ENCODE measurements at places on chromosomes 12 and 14.

GRCh38 chr12:64706306-64706705, 52.9 kb downstream of the GNS start:
- no peak for DNase-seq

DNA sequence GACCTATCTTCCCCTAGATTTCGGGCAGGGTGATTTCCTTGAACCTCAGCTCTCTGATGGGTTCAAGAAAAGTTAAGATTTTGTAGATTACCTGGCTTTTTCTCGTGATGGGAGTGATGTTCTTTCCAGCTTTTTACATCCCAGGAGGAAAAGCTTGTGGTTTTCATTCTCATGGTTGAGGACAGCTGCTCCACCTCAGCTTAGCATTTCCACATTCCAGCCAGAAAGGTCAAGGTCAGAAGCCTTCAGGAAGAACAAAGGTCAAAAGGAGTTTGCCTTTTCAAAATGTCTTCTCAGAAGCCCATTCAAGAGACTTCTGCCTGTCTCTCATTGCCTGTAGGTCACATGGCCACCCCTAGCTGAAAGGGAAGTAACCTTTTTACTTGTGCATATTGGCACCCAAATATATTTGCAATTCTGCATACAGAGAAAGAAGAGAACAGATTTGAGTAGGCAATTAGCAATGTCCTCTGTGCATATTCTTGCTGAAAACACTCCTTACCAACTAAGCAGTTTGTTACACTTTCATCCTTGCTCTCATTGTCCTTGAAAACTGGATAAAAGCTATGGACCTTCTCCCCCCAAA, 6.6 kb upstream of the ADGRD1 start:
- DNase-seq, result no peak

DNA sequence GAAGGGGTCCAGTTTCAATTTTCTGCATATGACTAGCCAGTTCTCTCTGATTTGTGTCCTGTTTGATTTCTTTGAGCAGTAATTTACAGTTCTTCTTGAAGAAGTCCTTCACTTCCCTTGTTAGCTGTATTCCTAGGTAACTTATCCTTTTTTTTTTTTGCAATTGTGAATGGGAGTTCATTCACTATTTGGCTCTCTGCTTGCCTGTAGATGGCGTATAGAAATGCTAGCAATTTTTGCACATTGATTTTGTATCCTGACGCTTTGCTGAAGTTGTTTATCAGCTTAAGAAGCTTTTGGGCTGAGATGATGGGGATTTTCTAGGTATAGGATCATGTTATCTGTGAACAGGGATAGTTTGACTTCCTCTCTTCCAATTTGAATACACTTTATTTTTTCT, 77.6 kb upstream of the NID2 start:
- no peak for DNase-seq

GRCh38 chr12:61985830-61986229, 274.4 kb upstream of the USP15 start:
- no peak for DNase-seq

DNA sequence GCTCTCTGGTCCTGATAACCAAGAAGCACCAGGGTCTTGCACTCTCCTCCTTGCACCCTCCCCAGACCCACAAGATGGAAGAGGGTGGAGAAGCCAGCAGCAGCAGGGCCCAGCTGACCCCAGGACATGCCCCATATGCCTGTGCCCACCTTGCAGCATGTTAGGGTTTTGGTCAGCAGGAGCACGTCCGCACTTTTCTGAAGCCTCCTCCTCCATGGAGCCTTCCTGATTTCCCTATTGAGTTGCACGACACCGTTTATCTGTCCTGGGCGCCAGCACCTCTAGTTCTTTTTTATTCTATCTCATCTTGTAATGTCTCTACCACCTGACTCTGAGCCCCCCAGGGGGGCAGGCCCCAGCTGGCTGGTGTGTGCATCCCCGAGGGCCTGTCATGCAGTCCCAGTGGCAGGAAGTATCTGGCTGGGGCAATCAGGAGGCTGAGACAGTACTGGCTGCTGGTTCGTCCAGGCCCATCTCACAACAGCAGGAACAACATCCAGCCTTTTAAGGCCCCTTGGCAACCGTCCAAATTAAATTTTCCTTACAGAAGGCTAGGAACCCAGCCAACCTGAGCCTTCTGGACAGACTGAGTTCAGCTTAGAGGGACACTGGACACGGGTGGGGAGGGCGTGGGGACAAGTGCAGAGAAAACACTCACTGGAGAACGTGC, 39.6 kb downstream of the CCDC85C start:
- DNase-seq, result no peak

DNA sequence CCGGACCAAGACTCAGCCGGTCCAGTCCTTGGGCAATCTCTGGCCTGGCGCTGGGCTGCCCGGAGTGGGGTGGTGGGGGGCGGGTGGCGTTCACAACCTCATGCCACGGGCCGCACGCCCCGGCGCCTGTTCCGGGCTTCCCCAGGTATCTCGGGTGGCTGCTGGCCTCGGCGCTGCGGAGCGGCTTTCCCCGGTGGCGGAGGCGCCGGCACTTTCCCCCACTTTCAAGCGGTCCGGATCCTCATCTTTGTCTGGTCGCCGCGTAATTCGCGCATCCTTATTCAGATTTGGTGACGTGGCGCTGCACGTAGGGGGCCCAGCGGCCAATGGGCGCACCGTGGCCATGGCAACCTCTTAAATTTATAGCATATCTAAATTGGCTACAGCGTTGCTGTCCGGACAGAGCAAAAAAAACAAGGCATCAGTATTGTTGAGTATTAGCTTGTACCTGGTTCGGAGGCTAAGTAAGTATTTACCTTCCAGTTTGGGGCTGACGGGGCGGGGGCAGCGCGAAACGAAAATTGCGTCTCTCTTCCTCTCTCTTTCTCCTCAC, at the start of gene LHX5:
Gene LHX5, minus strand, starts transcription at position 253 of the 553 bp plus-strand sequence. CDS start 373 bp downstream, outside the sequence.
- no peak for DNase-seq

- no peak for DNase-seq
These were observed 7.5 kb downstream of the HOXC4 start for GRCh38 chr12:54060975-54061778.

DNA sequence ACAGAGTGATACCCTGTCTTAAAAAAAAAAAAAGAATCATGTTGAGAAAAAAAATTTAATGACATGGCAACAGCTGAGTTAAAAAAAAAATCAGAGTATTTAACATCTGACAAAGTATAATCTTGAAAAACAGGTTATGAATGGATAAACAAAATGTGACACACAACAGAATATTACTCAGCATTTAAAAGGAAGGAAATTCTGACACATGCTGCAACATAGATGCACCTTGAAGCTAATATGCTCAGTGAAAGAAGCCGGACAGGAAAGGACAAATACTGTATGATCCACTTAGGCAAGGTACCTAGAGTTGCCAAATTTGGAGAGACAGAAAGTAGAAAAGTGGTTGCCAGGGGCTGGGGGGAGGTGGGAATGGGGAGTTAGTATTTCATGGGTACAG, 19.4 kb upstream of the EIF2B2 start:
- no peak for DNase-seq

- DNase-seq, result peak; percentile 45
These were observed 6.4 kb downstream of the ERG28 start for GRCh38 chr14:75654127-75654732.

- no peak for DNase-seq
These were observed 407.2 kb downstream of the NOVA1 start for GRCh38 chr14:26190646-26191045.

All from NCI-H187 (cell line).